ENCODE measurements at places on chromosomes 4 and X.

DNA sequence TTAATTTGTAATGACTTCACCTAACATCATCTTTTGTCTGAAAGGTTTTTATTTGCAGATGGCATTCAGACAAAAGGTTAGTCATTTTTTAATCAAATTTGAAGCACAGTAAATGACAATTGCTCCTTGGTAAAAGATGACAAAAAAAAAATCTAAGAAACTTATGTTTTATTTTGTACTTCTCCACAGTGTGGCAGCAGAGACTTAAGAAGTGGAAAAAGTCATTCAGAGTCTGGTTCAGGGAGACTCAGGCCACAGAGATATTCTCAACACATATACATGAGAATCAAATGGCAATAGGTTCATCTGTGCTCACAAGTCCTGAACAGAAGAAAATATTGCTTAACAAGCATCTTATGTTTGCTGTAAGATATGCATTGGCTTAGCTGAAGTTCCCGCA, 436.2 kb downstream of the KCNIP4 start:
- peak; percentile 12 for DNase-seq

DNA sequence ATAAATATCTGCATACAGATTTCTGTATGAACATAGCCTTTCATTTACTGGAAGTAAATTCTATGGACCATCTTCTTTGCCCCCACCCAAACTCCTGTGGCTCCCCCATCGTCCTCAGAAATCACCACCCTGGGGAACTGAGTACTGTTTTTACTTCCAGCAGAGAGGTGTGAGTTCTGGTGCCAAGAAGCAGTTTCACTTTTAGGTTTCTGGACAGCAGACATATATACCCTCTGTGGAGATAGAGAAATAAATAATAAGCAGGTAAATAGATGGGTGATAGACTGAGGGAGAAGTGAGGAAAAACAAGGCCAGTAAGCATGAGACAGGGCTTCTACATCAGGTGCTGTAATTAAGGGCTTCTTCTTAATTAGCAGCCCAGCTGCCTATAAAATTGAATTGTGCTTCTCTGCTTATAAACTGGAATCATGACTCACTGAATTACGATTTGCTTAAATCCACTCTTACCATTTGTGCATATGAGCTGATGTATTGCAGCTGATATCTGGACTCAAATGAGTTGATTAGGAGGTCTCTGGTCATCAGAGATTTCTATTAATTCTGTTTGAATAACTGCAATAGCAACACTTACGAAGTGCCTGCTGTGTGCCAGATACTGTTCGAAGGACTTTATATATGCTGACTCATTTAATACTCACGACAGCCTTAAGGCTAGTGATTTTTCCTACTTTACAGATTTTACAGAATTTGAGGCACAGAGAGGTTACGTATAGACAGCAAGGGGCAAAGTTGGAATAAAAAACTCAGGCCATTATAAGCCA, 60.8 kb upstream of the DHX15 start:
- DNase-seq: no peak

DNA sequence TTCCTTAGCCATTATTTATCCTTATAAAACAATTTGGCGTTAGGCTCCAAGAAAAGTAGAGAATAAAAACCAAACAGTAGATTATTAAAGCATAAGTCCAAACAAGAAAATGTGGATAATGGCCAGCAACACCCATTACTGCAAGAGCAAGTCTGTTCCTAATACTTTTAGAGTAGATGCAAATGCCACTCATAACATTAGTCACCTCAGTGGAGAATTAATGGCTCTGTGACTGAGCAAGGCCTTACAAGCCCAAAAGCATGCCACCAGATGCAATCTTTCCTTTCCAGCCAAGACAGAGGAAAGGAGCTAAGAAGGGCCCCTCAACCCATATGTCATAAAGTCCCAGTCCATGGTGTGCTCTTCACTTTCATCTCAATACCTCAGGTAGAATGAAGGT, 373.8 kb downstream of the OPHN1 start:
- peak; percentile 58 for DNase-seq

DNA sequence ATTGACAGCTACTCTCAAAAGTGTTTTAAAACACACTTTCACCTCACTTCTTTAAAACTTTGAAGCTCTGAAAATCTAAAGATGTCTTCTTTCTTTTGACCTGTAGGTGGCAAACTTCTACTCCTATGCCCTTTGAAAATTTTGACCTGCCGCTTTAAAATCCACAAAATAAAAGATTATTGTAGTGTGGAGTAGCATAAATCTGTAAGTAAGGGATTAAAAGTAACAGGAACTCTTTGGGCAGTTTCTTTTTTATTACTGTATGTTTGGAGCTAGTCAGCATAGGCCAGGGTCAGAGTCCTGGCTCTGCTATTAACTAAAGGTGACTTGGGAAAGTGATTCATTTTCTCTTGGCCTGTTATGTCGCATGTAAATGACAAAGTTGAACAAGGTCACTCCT, 25.5 kb downstream of the BBS12 start:
- peak; percentile 58 for DNase-seq
